ENCODE measurements at places on chromosomes 11 and 22. TPM values are rescaled to one million over a fixed set of nuclear protein-coding genes. Genes with fewer than 3 reads are reported as not detected.

The RHOG gene
- 50.4 TPM for polyA plus RNA-seq

The HTR3B gene
- not detected for polyA plus RNA-seq

GRCh38 chr11:62706850-62707247 is 375 bp downstream of the BSCL2 start:
- DNase-seq: no peak

- DNase-seq: no peak
Observed at GRCh38 chr11:42555190-42555589, 756.6 kb upstream of the API5 start.

GRCh38 chr11:61962213-61963015 is 5.0 kb downstream of the FTH1 start:
- DNase-seq: peak; percentile 17

GRCh38 chr11:19794161-19794560 is 81.5 kb downstream of the NAV2 start:
- no peak for DNase-seq

GRCh38 chr11:82225502-82225901 is 508.2 kb downstream of the FAM181B start:
- no peak for DNase-seq

DNA sequence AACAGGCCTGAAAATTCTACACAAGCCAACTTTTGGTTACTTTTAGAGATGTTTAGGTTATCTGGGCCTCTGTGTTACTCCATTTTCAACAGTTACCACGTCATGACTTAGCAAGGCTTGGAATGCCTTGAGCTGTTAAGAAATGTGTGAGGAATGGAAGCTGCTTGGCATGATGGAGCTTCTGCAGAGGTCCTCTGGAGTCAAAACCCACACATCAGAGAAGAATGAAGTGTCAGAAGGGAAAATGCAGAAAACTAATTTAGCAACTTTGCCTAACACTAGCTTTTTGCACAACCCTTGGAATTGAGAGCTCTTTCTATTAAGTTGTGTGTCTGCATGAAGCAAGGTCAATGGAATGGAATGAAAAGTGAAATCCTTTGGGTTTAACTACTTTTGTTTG is 27.4 kb downstream of the FAT3 start:
- no peak for DNase-seq

GRCh38 chr11:75388386-75389275 is 10.7 kb upstream of the RPS3 start:
- DNase-seq: peak; percentile 68

DNA sequence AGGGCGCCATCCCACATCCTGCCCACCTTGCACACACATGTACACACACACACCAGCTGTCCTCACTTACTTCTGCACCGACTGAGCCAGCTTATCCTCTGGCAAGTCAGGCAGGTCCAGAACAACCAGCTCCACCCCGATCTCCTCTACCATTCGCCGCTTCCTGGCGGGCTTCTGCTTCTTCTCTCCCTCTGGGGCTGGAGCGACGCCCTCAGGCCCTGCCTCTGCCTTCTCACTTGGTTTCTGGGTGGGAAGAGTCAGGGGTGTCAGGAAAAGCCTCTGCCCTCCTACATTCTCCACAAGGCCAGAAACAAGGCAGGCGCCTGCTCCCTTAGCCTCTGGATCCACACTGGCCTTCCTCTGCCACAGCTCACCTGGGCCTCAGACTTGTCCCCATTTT is 8.4 kb downstream of the HYOU1 start:
- DNase-seq: no peak

- no peak for DNase-seq
Observed at GRCh38 chr11:102757823-102758549, 22.4 kb downstream of the MMP10 start.

All from heart left ventricle (tissue), 16 donors.